ENCODE measurements at places on chromosomes 12 and 14.

DNA sequence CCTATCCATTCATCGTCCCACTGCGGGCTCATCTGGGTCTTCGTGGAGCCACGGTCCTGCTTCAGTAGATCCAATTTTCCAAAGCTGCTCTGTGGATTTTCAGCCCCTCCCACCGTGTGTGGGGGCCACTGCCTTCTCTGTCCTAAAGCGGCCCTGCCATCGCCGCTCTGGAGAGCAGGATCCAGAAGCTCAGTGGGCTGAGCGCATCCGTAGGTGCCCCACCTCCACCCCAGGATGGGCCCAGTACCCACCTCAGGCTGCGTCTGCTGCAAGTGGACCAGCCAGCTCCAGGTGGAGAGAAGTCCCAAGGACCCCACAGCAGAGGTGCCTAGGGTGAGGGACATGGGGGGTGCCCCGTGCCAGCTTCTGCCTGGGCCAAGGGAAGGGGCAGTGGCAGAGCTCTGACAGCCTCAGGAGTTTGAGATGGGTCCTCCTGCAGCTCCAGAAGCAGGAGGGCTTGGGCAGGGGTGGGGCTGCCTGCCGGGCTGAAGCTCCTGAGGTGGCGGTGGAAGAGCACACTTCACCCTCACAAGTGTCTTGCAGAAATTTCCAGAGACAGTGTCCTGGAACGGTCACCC is 148.1 kb upstream of the C14orf180 start:
- DNase-seq: no peak

DNA sequence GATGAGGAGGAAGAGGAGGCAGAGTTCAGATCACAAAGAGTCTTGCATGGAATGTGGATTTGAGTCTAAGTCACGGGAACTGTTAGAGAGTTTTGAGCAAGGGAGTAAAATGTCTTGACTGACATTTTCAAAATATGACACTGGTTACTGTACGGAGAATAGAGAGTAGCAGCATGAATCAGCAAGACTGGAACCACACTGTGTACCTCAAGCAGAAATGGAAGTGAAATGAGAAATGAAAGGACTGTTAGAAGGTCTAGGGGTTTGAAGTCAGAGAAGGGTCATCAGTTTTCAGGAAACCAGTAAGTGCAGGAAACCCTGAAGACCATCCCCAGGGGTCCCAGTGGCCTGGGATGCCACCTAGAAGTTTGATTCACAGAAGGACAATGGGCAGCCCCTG is 236.3 kb downstream of the GALC start:
- no peak for DNase-seq

DNA sequence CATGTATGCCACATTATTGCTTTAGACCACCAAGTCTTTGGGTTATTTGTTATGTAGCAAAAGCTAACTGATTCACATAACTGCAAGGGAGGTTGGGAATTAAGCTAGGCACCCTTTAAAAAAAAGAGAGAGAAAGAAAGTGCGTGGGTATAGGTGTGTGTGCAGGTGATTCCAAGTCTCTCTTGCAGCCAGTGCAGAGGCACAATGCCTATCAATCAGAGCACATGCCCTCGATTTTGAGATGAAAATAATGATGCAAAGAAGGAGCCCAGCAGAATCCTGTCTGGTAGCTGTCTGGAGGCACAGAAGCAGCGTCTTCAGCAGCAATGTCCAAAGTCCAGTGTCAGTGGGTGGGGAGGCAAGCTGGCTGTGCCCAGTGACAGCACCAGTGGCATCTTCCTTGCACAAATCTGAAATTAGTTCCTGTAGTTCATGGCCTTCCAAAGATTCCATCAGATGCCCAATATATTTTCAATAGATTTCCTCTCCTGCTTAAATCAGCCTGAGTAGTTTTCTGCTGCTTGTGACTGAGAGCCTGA is 62.4 kb upstream of the TBPL2 start:
- DNase-seq: no peak

- DNase-seq: peak; percentile 91
Observed at GRCh38 chr14:105491366-105491973, 424 bp downstream of the TEDC1 start.

DNA sequence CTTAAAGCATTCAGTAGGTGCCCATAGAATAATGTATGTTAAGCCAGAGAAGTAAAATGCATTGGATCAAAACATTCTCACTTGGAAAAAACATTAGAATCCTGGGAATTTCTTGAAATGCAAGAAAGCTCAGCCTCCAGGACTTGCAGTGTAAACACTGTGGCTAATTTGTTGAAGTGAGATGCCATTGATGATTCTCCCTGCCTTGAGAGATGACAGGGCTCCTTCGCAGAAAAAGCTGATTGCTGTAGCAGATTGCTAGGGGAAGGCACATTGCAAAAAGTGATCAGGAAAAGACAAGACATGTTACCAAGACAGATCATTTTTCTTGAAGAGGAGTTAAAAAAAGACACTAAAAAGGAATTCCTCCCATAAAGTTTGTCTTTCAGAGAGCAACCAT is 204.2 kb upstream of the HMGA2 start:
- no peak for DNase-seq

DNA sequence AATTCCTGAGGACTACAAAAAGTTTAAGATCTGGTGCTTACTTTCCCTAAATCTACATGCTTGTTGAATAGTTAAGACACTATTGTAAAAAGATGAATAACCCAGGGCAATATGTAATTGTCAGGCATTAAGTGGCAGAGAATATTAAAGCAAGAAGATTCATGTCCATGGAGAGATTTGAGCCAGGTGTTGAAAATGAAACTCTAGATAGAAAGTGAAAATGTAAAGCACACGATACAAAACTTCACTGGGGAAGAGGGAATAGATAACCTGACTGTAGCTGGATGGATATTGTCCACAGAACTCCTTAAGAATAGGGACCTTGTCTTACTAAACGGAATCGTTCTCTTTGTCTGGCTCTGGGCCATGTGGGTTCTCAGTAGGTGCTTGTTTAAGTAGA is 5.0 kb downstream of the CAND1 start:
- no peak for DNase-seq

DNA sequence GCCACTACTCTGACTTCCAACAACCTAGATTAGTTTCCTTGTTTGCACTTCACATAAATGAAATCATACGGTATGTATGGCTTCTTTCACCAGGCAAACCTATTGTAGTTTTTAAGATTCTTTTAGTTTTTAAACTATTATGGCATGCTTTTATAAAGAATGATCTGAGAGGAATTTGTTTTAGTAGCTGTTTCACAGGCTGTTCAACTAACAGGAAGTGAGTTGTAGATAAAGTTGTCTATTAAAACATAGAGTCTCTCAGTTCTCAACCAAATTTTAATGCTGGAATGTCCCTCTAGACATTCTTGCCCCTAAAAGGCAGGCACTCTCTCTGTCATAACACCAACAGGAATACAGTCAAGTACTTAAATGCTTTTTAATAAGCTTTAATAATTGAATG is 102.7 kb upstream of the DACT1 start:
- no peak for DNase-seq

GRCh38 chr14:35046751-35047536 is 872 bp downstream of the FAM177A1 start:
- DNase-seq: no peak

- no peak for DNase-seq
Observed at GRCh38 chr12:88775742-88776151, 195.5 kb upstream of the KITLG start.

GRCh38 chr12:106984588-106985137 is 2.3 kb downstream of the MTERF2 start:
- peak; percentile 16 for DNase-seq

GRCh38 chr14:90548455-90548854 is 151.6 kb downstream of the CALM1 start:
- no peak for DNase-seq

DNA sequence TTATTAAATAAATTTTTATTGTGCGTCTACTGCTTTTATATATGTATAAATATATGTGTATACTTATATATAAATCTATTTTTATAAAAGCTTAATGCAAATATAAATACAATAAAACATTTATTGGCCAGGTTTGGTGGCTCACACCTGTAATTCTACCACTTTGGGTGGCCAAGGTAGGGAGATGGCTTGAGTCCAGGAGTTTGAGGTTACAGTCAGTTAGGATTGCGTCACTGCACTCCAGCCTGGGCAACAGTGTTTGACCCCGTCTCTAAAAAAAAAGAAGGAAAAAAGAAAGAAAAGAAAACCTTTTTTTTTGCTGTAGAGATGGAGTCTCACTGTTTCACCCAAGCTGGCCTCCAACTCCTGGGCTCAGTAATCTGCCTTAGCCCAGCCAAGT is 20.9 kb downstream of the ACTR6 start:
- DNase-seq: no peak

DNA sequence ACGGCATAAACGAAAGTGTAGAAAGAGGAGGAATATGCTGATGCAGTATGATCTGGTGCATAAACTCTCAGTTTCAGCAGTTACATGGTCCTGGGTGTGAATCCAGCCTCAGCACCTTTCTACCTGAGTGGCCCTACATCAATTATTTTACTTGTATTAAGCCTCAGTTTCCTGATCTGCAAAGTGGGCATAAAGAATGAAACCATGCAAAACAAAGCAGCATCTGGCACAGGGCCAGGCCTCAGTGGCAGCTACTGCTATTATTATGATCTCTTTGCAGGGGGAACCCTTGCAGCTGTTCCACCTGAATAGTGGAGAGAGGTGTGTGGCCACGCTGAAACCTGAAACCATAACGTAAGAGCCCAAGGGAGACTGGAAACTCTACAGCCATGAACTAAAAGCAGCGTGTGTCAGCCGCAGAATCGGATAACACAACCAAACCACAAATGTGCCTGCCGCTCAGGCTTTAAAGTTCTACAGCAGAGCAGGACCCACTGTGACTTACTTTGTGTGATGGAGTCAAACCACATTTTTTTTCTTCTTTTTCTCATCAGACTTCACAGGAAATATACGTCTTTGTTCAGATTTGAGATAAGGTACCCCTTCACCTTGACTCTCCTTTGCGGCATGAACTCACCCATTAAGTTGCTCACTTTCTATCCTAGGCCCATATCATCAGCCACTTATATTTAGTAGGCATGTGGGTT is 29.2 kb upstream of the FOS start:
- DNase-seq: peak; percentile 88
